ENCODE measurements at places on chromosomes 2 and 18. TPM values are rescaled to one million over a fixed set of nuclear protein-coding genes. Genes with fewer than 3 reads are reported as not detected.

GRCh38 chr2:207497596-207497995 is 32.2 kb upstream of the CREB1 start:
- no peak for DNase-seq

CCDC141 gene
- polyA plus RNA-seq: 0.12 TPM

- DNase-seq: no peak
Measured at GRCh38 chr2:122163617-122164016, 408.2 kb downstream of the TSN start.

DNA sequence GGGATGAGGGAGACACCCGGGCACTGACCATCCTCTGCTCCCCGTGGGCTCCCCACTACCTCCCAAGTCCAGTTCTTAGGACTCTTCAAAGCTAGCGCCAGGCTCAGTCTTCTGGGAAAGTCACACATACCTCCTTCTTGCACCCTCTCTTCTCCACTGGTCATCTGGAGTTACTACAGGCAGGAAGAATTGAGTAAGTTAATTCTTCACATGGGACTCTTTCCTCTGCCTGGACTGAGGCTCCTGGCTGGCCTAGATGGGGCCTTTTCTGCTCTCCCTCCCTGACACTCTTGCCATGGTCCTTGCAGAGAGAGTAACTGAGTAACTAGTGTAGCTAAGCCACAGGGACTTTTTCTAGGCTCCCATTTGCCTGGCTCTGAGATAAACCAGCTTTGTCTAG is 96.5 kb upstream of the CELF4 start:
- no peak for DNase-seq

TCF7L1 gene
- 62.1 TPM for polyA plus RNA-seq

Data from renal pelvis (tissue), 12 donors.